ENCODE measurements at places on chromosomes 12 and 14.

GRCh38 chr12:91813701-91814100, 331.9 kb downstream of the BTG1 start:
- no peak for DNase-seq

DNA sequence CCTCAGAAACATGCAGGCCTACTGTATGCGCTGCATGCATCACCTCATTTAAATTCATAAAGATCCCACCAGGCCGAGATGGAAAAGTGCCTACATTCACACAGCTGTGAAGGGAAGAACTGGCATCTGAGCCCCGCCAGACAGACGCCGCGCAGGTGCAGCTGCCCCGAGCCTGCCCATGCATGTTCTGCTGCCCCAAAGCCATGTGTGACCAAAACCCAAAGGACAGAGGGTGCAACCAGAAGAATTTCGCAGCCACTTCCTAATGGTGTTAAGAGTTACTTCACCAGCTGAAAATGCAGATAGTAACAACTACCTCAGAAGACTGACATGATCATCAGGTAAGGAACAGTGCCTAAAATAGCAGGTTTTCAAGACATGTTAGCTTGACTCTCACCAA, 13.5 kb upstream of the KRT8 start:
- DNase-seq, result no peak

DNA sequence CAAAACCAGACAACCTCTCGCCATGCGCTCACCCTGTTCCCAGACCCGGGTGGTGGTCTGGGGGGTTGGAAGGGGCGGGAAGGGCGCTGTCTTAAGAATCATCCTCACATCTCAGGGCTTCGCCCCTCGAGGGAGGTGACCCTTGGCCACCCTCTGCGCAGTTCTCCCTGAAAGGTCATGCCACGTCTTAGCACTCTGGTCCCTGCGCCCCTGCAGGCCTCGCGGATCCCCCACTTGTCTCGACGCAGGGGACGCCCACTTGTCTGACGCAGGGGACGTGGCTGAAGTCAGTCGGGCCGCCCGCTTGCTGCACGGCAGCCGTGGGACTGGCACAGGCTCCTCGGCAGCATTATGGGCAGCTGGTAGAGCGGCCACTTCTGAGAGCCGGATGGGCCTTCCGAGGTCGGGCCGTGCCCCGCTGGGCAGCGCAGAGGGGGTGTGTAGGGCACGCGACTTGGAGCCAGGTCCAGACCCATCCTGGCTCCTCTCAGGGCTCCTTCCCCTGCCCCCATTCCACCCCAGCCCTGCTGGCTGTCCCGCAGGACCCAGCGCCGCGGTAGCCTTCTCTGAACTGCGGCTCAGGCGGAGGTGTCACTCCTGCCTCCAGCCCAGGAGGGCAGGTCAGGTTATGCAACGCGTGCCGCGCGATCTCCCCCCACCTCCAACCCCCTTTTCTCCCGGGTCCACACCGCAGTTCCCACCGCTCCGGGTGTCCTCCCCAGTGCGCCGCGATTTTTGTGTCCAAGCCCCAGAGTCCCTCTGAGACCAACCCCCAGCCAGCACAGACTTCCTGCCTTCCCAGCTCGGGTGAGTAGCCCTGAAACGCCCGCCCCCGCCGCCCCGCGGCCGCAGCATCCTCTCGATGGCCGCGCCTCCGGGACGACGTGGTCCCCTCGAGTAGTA, 40.9 kb upstream of the CAPRIN2 start:
- DNase-seq, result no peak

DNA sequence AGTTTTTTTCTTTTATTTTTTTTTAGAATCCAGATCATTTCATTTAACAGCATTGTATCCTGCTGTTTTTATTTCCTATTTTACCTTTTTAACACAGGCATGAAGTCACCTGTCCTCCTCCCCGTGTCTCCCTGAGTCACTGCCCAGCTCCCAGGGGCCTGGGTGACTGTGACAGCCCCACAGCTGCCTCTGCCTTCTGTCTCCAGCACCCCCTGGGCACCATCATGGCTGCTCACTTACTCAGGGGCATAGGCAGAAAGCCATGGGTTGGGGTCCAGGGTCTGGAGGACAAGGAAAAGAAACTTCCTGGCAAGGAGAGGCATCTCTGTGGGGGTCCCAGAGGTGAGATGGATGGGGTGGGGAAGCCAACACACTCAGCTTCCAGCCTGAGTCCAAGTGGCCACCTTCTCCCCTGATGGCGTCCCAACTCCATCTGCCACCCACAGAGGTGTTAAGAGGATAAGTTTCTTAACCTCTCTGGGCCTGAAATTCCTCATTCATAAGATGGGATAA, 25.3 kb downstream of the TMEM63C start:
- no peak for DNase-seq
